ENCODE measurements at places on chromosomes 2 and 18.

GRCh38 chr2:46801731-46802664, 113.6 kb downstream of the MCFD2 start:
- no peak for DNase-seq

DNA sequence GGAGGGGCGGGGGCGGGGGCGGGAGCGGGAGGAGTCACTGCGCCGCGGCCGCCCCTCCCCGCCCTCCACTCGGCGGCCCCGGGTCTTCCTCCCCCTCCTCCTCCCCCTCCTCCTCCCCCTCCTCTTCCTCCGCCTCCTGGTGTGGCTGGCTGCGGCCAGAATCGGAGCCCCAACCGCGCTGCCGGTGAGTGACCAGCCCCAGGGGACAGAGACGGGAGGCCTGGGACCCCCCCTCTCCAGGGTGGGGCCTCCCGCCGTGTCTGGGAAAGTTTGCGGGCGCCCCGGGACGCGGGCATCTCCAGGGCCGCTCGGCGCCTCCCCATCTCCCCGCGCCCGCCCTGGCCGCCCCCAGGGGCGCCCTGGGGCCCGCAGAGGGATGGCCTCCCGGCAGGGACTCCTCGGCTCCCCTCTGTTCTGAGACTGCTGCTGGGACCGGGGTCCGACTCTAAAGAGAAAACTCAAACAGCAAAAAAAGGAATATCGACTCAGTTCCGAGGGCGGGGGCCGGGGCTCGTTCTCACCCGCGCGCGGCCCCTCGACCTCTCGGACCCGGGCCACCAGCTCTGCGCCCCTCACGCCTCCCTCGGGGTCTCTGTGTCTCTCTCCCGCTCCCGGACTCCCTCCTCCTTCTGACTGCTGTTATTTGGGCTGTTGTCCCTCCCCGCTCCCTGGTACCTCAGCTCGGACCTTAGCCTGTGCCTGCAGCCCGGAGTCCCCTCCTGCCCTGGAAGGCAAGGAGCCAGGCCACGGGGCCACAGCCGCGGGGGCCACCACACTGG, at the start of gene STON1:
STON1 (plus strand) TSS at position 122 of the 779 bp plus-strand sequence. CDS start 50,480 bp downstream, outside the sequence.
- DNase-seq = no peak

- DNase-seq = no peak
Observed at GRCh38 chr18:45828917-45829811, 3.7 kb downstream of the SIGLEC15 start.

DNA sequence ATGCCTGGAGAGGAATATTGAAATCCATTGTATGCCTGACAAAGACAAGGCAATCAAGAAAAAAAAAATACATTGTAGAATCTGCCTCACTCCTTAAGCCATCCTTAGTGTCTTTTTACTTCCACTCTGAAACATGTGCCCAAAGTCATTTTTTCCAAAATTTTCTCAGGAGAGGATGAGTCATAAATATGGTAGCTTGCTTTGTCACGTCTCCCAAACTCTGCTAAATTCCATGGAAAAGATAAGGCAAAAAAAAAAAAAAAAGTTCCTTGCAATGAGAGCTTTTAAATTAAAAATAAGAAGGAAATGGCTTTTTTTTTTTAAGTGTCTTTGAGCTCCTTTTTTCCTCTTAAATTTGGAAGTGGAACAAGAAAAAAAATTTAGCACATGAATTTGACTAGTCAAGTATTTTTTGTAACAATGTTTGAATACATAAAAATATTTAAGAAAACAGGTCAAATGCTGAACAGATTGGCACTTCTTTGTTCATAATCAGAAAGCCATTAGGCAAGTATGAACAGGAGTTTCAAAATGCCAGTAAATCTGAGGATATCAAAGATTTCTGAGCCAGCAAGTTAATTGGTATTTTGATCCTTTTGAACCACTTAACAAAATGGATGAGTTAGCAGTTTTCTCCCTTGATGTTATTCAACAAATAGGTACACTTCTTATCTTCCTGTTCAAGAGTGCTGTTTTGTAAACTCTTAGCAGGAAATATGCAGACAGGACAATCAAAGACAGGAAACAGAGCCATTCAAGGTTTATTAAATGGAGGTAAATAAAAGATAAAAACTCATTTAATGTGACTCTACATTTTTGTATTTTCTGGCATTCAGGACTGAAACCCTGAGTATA, 247.3 kb upstream of the SP5 start:
- DNase-seq = no peak

- DNase-seq = no peak
Observed at GRCh38 chr2:137969418-137969765, 5.1 kb downstream of the HNMT start.

- no peak for DNase-seq
Observed at GRCh38 chr2:214104967-214105366, 305.9 kb upstream of the VWC2L start.

DNA sequence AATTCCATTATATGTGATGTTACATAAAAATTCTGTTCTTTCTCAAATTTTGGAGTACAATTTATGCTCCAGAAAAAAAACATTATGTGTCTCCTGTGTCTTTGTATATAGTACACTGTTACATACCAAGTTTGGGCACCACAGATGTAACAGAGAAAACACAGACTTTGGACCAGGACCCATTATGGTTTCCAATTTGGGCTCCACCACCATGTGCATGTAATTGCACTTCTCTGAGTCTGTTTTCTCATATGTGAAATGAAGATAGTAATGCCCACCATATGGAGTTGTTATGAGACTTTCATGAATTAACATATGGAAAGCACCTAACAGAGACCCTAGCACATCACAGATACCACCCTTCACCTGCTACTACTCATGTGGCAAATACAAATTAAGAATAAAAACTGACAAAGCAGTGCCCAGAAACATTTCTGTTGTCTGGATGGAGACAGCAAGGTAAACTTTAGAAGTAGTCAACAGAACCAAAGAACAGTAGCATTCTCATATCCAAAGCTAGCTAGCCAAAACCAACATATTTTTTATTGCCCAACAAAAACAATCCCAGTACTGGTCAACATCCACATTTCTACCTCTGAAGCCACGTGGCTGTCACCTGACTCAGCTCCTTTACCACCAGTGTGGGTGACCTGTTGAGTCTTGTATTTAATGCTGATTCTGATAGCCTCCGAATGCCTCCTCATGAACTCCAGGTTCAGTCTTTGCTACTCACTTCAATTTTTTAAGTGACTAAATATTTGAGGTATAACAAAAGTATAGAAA, 42.9 kb downstream of the ANTXR1 start:
- DNase-seq = no peak

DNA sequence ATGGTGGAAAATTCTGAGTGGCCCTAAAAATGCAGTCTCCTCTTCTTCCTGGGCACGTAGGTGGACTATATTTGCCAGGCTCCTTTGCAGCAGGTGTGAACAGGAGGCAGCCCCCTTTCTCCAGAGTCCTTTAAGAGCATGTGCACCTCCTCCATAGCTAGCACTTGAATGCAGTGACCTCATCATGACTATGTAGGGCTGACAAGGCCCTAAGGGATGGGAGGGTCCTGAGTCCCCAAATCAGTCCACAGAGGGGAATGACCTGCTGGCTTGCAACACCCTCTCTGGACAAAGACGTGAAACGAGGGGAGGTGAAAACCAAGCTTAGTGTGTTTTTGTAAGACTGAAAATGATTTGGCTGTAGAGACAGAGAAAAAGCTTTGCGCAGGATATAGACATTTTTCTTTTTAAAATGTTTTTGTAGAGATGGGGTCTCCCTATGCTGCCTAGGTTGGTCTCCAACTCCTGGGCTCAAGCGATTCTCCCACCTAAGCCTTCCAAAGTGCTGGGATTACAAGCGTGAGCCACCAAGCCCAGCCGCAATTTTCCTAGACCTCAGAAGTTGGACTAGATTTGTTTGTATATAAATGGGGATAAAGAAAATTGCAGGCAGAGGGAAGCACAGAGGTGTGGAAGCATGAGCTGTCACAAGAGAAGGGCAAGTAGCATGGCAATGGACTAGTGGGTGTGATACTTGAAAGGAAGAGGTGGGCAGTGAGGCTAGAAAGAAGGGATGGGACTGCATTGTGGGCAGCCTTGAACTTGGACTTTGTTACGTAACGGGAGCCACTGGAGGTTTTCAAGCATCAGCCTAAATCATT, 28.8 kb downstream of the LONRF2 start:
- DNase-seq = no peak
